ENCODE measurements at places on chromosomes 1 and 21. TPM values are rescaled to one million over a fixed set of nuclear protein-coding genes. Genes with fewer than 3 reads are reported as not detected.

DNA sequence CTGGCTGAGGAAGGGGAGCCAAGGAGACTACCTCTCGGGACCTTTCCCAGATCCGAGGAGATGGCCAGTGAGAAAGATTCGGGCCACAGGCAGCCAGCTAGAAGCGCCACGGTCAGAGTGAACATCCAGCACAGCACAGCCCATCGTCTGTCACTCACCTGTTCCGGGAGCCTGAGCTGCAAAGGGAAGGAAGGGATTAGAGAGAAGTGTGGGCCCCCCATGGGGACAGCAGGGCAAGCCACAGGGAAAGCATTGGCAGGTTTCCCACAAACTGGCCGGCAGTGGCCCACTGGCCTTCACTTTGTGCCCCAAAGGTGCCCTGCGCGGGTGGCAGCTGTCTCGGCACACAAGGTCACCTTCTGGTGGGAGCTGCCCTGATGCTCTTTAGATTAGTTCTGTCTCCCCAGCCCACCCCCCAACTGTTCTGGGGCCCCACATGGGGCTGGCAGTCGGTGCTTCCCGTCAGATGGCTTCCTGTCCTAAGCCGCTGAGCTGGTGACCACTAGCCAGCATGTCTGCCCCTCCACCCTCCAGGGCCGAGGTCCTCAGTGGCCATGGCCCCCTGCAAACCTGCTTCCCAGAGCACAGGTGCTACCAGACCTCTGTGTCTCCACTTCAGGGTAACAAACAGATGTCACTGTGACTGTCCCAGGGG, 56.7 kb downstream of the LACTBL1 start:
- H3K27ac ChIP-seq = no peak overlapping the region
- no peaks in the 10 kb centered on the region for H3K27me3 ChIP-seq
- H3K4me3 ChIP-seq = no peak overlapping the region
- DNase-seq = no peak

DNA sequence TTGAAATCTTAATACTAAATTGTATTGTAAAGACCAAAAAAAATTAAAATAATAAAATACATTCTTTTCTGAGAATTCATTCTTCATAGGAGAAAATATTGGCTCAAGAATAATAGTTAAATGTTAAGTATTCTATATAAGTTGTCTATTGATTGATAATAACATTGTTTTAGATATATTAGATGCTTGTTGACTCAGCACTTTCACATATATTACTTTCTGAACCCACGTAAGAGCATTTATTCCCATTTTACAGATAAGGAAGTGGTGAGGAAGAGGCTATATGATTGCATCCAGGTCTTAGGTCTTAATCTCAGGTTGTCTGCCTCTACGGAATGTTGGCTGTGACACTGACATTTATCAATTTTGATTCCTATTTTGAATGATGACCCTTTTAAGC, 898.8 kb downstream of the TTLL7 start:
- DNase-seq = no peak
- H3K27ac ChIP-seq = no peak overlapping the region
- no peak overlapping the region for H3K4me3 ChIP-seq
- peaks cover 10% of the 10 kb centered on the region for H3K4me1 ChIP-seq
- no peaks in the 10 kb centered on the region for H3K27me3 ChIP-seq

GRCh38 chr1:206693029-206693428, 8.3 kb downstream of the MAPKAPK2 start:
- peaks cover 5% of the 10 kb centered on the region for H3K36me3 ChIP-seq
- no peaks in the 10 kb centered on the region for H3K27me3 ChIP-seq
- no peak for DNase-seq
- peak overlapping the region; percentile 36 for H3K4me3 ChIP-seq
- H3K4me1 ChIP-seq = peaks cover 100% of the 10 kb centered on the region

GRCh38 chr1:25549273-25550154, 6.1 kb downstream of the LDLRAP1 start:
- H3K36me3 ChIP-seq = no peaks in the 10 kb centered on the region
- H3K27ac ChIP-seq = peak overlapping the region; percentile 1
- no peaks in the 10 kb centered on the region for H3K27me3 ChIP-seq

SPRR2A gene
- total RNA-seq = not detected

RIPPLY3 gene
- total RNA-seq = not detected

KIF17 gene
- 7.3 TPM for total RNA-seq

- H3K36me3 ChIP-seq = no peaks in the 10 kb centered on the region
- no peaks in the 10 kb centered on the region for H3K27me3 ChIP-seq
- H3K27ac ChIP-seq = no peak overlapping the region
- no peak for DNase-seq
Measured at GRCh38 chr1:44481701-44482100, 76.6 kb downstream of the RNF220 start.
